ENCODE measurements at places on chromosomes 5 and 9. TPM values are rescaled to one million over a fixed set of nuclear protein-coding genes. Genes with fewer than 3 reads are reported as not detected.

GARNL3 gene
- 2.0 TPM for polyA plus RNA-seq

DNA sequence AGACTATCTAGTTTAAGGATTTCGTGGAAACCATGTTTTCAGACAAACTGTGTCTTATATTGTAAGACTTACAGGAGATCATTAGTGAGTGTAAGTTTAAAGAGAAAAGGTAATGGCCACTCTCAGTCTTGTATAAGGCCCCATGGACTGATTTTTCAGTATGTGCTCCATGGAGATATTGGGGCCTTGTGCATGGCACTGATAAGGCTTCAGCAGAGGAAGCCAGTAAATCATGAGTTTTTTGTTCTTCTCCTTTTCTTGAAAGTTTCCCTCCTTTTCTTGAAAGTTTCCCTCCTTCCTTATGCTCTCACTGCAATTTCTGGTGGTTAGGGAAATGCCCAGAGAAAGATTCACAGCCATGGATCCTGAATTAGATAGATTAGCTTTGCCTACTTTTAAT lies 471.3 kb downstream of the LRRC70 start:
- no peak for DNase-seq

GRCh38 chr9:106619211-106619610 lies 243.8 kb upstream of the ZNF462 start:
- DNase-seq: no peak

GRCh38 chr5:65142016-65142415 lies 339.7 kb downstream of the ADAMTS6 start:
- no peak for DNase-seq

DNA sequence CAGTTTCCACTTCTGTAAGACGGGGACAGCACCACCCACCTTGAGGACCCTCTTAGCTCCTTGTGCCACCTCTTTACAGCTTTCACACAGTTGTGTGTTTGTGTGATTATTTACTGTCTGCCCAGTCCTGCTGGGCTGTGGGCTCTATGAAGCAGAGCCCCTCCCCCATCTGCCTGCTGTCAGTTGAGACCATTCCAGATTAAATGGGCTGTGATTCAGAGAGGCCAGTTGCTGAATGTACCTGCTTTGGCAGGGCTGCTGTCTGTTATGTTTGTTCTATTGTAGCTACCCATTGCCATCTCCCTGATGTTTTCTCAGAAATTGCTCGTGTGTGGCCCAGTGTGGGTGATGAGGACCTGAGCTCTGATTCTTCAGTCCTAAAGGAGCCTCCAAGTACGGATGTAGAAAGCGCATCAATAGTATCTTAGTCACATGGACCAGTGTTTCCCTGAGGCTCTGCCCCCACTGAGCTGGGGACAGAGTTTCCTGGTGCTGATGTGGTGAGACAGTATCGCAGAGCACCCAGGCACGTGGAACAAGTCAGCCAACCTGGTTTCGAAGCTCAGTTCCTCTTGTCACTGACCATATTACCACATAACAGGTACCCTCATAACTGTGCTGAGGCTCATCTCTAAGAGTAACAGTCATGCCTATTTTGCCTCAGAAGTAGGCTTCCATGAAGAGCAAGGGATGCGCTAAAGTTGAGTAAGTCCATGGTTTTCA lies 3.7 kb downstream of the ANGPTL2 start:
- DNase-seq: no peak
